ELR (cell line): ENCODE measurements at places on chromosomes 1 and 21.

- peak; percentile 70 for DNase-seq
These were observed 14.9 kb upstream of the TNNI1 start for GRCh38 chr1:201436393-201436792.

DNA sequence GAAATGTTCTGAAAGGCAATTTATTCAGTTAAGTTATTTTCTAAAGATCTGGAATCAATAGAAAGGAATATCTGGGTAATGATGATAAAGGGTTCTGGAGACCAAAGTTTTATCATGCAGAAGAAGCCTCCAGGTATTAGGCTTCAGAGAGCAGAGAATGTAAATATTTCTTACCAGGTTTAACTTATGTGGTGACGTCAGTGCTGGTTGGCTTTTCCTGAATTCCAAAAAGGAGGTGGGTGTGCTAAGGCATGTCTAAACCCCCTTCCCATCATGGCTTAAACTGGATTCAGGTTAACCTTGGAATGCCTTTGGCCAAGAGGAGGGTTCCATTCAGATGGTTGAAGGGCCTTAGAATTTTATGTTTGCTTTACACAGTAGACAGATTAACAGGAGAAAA is 829.9 kb downstream of the NCAM2 start:
- no peak for DNase-seq

DNA sequence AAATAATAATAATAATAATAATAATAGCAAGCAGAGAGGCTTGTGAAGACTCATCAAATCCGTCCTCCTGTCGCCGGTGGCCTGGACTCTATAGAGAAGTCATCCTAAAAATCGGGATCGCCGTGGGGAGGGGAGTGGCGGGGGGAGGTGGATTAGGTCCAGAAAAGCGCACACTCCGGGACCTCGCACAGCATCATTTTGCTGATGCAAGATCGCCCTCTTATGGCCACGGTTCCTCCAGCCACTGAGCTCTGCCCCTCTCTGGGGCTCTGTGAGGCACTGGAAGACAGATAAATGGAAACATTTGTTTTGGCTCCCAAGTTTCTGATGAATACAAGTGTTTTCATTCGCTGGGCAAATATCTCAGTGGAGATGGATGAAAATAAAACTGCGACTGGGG is 612.0 kb downstream of the MATN1 start:
- peak; percentile 40 for DNase-seq

DNA sequence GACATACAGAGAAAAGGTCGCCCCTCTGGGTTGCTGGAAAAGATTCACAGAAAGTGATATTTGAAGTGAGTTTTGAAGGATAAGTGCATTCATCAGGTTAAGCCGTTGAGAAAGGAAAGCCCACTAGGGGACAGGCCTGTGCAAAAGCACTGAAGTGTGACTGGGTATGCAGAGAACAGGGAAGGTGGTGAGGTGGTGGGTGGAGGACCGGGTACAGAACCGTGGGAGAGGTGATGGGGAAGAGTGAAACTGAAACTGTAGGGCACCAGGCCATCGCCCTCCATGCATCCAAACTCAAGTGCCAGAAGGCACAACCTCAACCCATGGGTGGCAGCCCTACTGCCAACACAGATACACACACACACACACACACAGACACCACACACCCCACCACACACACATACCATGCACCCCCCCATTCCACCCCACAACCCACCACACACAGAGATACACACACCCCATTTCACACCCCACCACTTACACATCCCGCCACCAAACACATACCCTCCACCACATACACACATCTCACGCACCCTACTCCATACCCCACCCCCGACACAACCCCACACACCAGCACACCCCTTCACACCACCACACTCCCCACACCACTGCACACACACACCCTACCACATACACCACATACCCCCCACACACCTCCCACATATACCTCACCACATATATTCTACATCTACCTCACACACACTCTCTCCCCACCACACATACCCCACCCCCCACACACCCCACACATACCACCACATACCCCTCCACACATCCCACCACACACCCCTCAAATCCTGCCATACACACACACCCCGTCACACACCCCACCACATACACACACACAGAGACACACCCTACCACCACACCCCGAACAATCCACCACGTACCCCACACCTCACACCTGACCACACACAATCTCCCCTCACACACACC is 59.0 kb downstream of the TSEN15 start:
- no peak for DNase-seq

DNA sequence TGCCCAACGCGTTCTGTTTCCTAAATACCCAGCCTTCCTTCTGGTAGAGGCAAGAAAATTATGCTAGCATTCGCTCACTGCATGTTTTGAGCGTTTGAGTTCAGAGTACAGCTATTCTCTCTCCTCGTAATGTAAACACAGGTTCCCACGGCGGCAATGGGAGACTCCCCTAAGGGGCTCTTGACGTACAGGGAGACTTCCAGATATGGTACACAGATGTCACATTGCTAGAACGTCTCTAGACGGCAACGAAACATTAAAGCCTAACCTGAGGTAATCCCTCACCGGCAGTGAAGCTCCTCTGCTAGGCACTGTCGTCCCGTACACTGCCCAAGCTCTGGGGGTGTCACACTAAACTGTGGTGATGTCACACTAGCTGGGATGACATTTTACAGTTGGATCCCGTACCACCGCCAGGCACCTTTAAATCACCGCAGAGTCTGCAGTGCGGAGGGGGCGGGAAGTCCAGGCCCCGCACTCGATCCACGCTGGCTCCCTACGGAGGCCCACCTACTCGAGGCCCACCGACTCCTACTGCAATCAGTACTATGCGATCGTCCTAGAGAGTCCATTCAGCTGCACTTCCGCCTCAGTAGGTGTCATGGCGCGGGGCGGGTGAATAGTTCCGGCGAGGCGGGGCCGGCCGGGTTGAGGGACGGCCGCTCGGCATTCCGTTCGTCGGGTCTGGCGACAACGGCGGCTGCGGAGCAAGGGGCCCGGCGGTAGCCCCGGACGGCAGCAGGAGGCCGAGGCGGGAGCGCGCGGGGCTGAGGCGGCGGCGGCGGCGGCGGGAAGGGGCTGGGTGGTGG is at the start of gene HIPK1:
HIPK1 (plus strand) TSS at position 384 of the 809 bp plus-strand sequence.
- peak; percentile 91 for DNase-seq

GRCh38 chr1:156560585-156561163 is 11.7 kb downstream of the IQGAP3 start:
- no peak for DNase-seq

- DNase-seq = no peak
These were observed 99.2 kb downstream of the PSMG1 start for GRCh38 chr21:39084073-39084472.

GRCh38 chr1:59271561-59272260 is 25.2 kb upstream of the FGGY start:
- DNase-seq = no peak

- no peak for DNase-seq
These were observed 8.0 kb downstream of the CYYR1 start for GRCh38 chr21:26565111-26565510.

DNA sequence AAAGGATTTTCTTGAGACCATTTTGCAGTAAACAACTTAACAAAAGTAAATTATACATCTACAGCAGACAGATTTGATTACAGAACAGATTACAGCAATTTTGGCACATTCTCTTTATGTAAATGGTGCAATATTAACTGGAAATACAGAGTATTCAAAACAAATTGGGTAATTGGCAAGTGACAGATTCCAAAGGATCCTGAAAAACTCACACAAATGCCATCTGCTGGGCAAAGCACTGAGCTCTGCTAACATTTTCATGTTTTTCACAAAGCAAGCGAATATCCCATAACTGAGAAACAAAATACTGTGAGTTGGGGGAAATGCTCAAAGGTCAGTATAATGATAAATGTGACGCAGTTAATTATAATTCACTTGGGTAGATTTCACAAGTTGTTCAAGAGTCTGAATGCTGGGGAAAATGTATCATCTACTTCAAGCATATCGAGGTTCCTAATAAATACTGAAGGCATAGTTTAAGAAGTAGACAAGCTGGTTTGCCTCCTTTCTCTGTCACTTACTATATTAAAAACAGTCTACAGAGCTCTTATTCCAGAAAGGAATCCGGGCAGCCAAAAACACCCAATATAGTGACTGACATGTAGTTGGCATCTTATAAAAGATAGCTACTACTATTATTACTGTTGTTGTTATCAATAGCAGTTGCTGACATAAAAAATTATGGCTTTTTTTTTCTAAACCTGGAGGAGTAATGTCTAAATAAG is 75.8 kb upstream of the SDC3 start:
- no peak for DNase-seq

DNA sequence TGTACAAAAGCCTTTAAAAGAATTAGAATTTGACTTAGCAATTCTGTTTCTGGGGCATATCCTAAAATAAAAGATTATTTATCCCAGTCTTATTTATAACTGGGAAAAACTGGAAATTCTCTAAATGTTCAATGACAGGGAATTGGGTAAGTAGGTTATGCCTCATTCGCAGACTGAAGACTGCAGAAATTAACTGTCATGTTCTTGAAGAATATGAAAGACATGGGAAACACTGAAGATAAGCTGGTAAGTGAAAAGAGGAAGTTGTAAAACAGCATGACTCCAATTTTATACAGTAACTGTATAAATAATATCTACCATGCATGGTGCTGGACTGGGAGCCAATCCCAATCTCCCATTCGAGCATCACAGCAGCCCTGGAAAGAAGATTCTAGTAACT is 50.6 kb upstream of the SLC2A1 start:
- no peak for DNase-seq

DNA sequence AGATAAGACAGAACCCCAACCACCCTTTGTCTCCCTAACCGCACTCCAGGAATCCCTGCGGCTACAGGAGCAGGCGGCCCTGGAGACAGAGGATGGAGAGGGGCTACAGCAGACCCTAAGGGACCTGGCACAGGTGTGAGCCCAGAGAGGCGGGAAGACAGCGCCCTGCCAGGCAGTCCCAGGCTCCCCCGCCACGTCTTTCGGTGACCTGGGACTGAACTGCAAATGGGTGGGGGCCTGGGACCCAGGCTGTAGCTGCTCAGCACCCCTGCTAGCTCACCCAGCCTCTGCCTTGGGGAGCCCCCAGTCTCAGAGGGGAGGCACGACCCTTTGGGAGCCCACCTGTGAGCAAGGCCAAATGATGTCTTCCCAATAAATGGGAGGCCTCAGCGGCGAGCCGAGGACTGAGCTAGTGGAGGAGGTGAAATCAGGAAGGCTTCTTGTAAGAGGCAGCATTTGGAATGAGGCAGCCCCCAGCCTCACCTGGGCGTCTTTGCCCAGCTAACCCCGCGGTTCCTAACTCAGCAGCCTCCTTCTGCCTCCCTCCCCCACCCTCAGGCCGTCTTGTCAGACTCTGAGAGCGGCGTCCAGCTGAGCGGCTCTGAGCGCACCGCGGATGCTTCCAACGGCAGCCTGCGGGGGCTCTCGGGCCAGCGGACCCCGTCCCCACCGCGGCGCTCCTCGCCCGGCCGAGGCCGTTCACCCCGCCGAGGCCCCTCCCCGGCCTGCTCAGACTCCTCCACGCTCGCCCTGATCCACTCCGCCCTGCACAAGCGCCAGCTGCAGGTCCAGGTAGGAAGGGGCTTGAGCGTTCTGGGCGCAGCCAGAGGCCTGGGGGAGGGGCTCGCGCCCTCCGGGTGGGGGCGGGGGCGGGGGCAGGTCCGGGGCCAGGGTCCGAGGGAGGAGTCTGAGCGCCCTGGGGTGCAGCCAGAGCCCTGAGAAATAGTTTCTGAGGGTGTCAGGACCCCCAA is 16.9 kb downstream of the CROCC start:
- DNase-seq = no peak
